Choroid plexus epithelial cell (primary cell): ENCODE measurements at places on chromosomes 1 and 21.

DNA sequence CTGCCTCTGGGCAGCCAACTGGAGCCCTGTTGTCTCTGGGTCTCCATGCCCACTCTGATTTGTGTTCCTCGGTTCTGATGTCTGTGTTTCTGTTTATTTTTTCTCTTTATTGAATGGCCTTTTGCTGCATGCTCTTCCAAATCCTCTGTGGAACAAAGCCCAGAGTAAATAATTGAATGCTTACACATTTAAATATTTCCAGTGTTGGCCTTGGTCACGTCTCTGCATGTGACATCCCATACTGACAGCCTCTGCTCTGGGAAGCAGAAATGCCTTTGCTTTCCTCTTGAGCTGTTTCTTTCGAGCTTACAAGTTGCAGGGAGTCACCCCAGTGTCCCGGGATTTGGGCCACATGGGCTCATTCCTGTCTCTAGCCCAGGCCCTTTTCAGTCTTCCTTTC is 267.9 kb downstream of the PTPRU start:
- peak; percentile 5 for DNase-seq

GRCh38 chr1:168082008-168082876 is 54.5 kb downstream of the GPR161 start:
- DNase-seq, result peak; percentile 89

DNA sequence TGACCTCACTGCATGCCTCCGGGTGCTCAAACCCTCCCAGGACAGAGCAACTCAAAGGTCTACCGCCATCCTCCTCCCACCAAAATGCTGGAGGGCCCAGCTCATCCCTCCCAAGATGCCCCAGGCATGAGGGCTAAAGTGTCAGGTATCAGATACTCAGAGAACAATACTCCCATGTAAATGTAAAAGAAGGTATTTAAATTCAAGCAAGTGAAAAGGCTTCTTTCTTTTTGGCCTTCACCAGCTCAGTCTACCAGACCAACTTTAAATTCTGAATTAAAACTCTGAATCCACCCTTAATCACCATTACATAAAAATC is 3.0 kb downstream of the PARP1 start:
- no peak for DNase-seq

- DNase-seq, result peak; percentile 18
Measured at GRCh38 chr1:205538235-205538840, 33.9 kb downstream of the CDK18 start.
